Anterior cingulate cortex (tissue), 58 donors: ENCODE measurements at places on chromosomes 11 and 22.

GRCh38 chr22:30273711-30274436 lies 7.2 kb upstream of the OSM start:
- DNase-seq = no peak

DNA sequence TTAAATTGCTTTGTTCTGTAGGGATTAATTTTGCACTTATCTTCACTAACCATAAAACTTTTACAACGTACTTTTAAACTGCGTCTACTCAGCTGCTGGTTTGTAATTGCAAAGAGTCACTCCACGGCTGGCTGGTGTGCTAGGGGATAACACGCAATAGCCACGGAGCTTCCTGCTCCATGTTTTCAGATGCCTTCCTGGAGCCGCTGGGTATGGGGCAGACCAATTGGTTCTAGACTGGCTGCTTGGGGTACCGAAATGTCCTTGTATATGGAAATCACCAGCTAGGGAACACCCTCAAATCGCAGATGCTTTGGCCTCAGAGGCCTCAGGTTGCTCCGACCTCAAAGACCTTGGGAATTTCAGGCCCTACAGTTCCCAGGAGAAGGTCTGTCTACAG lies 3.8 kb upstream of the CSNK2A3 start:
- DNase-seq = no peak

GRCh38 chr22:35915477-35916013 lies 113.1 kb downstream of the RBFOX2 start:
- DNase-seq = no peak

- DNase-seq = no peak
These were observed 9.5 kb upstream of the GNAZ start for GRCh38 chr22:23060612-23061400.

GRCh38 chr22:38233427-38233826 lies 31.6 kb downstream of the MAFF start:
- no peak for DNase-seq

GRCh38 chr11:7576726-7577290 lies 63.0 kb downstream of the PPFIBP2 start:
- DNase-seq = no peak

DNA sequence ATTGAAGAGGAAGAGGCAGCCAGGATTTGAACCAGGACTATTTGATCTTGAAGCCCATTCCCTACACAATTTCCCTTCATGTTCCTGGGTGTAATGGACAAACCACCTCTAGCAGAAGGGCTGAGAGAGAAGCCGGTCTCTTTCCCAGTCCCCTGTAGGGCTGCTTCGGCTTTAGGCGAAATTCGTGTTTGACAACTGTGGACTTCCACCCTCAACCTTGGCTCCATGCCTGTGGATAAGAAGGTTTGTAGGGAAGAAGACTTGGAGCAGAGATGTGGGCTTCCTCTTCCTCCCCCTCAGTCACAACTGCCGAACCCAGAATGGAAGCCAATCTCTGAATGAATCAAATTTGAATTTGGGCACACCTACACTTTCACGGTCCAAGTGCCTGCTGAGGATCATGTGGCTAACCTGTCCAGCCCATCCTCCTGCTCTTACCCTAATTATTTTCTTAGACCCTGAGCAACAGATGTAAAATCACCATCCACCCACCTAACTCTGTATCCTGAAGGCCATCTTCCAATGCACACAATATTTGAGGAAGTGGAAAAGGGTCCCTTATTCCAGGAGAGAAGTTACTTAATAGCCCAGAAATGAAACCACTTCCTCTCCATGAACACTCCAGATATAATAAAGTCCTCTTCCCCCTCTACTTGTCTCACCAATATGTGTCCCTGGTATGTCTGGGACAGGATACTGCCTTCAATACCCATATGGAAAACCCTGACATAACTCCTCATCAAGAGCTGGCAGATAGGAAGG lies 10.1 kb upstream of the SCN2B start:
- DNase-seq = no peak

- DNase-seq = no peak
These were observed 122.3 kb downstream of the BRD1 start for GRCh38 chr22:49705216-49705971.

DNA sequence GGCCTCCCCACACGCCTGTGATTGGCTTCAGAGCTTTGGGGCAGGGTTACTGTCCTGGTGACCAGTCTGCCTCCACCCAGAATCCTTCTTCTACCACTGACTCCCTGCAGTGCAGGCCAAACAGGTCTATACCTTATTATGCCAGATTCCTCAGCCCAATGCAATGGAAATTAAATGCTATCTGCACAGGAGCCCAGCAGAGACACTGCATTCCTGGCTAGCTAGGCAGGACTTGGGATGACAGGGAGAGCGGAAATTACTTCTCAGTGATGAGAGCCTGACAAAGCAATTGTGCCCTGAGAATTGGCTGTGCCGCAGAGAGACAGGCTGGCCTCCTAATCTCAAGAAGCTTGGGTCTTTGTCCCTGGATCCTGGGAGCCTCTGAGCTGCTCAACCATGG lies 143.8 kb upstream of the NCAM1 start:
- DNase-seq = no peak

DNA sequence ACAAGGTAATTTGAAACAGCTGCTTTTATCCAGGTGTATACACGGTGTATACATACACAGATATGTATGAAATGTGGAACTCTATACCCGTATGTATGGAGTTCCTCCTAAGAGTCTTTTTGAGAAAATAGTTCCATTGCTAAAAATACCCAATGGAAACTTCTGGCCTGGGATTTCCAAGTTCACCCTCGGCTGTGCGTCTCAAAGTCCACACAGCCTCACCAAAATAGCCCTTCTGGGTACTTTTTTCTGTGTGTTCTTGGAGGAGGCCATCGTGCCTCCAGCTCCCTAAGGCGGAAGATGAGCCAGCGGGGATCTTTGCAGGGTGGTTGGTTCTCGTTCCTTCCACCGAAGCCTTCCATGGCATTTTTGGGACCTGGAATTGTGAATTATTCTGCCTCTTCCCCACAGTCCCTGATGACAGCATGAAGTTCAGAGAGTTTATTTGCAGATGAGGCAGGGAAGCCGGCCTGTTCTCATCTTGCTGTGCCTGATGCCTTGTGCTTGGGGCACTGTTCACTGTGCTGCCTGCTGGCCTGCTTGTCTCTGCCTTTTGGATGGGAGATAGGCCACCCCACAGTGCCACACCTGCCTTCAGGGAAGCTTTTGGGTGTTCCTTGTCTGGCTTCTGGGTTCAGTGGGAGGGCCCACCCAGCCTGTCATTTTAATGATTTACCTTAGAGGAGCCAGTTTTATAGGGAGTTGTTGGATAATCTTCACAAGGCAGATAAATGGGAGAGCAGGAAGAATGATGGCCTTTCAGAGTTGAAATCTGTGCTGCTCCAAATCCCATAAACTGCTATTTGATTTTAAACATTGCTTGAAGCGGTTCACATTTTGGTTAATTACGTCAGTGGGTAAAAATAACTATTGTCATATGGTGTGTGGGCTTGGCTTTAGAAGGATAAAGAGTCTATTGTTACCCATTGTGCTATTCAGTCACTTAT lies 112.7 kb upstream of the OR4B1 start:
- no peak for DNase-seq

- DNase-seq = no peak
These were observed 650 bp downstream of the CST6 start for GRCh38 chr11:66012371-66012945.

DNA sequence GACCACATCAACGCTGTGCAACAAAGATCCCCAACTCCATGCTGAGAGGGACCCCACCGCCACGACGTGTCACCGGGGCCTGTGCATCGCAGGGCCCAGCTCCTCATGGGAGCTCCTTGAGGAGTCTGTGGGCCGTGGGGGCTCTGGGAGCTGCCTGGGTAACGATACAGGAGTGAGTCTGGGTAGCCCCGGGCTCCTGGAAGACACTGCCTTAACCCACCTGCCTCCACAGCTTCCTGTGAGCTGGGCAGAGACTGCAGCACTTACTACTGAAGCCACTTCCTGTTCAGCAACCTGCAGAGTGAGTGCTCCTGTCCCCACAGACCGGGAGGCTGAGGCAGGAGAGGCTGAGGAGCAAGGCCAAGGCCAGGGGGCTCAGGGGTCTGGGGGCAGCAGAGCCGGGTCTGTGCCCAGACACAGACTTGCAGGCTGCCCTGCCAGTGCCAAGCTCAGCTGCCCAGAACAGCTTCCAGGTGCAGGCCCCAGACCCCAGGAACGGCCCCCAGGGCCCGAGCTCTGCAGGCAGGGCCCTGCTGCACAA lies 226.7 kb downstream of the BRD1 start:
- no peak for DNase-seq
